Glomerular endothelial cell (primary cell): ENCODE measurements at places on chromosomes 2 and 18.

DNA sequence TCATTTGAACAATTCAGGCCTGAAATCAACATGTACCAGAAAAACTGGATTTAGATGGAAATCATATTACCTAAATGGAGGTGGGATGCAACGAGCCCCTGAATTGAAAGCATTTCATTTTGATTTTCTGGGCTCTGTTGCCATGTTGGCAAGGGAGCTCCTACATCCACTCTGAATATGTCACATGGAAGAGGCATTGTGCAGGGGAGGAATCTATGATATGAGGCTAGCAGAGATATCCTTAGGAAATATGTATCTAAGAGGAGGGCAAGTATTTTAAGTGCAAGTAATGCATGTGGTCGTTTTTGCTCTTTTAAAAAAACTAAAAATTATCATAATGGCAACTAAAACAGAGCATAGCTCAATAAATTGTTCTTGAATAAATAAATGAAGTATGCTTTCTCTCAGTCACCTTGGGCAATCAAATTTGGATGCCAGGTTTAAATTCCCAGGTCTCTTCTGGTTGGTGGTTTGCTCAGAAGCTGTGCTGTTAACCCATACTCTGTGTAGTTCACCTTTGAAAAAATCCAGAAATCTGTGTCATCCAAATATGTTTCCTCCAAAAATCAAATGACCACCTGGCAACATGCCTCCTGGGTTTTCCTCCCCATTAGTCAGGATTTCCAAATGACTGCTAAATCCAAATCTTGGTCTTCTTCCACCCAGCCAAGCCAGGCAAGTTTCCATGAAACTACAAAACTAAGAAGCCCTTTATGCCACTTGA, 6.5 kb upstream of the LGALSL start:
- no peak for DNase-seq

GRCh38 chr2:236047886-236048540, 120.2 kb downstream of the GBX2 start:
- no peak for DNase-seq

GRCh38 chr18:56678836-56679565, 27.8 kb downstream of the WDR7 start:
- no peak for DNase-seq

DNA sequence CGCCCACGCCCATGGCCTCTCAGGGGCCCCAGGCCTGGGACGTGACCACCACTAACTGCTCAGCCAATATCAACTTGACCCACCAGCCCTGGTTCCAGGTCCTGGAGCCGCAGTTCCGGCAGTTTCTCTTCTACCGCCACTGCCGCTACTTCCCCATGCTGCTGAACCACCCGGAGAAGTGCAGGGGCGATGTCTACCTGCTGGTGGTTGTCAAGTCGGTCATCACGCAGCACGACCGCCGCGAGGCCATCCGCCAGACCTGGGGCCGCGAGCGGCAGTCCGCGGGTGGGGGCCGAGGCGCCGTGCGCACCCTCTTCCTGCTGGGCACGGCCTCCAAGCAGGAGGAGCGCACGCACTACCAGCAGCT, 2.4 kb downstream of the B3GNT7 start:
- DNase-seq: no peak

DNA sequence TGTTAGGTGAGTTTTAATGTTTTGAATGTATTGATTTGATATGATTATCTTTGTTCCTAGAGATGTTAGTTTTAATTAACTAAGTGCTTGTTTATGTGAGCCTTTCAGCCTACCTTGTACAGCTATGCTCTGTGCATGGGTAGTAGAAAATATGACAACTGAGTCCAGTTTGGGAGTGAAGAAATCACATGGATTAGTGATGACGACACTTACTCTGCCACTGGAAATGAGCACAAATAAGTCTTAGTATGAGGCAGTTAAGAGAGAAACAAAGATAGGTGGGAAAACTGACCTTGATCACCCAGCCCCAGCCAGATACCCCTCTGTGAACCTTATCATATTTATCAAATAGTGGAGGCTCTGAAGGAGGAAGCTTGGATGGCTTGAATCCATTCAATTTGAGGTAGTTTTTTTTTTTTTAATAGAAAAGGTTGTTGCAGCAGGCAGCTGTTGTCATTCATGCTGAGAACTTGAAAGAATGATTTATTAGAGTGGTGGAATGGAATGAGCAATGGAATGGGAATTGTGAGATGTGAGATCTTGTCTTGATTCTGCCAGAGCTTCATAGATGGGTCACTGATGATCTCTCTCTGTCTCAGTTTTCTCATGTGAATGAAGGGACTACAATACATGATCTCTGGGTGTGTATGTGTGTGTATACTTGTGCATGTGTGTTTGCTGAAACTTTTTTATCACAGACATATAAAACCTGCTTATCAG, 96.4 kb downstream of the MAP3K20 start:
- DNase-seq: no peak
